ENCODE measurements at places on chromosomes 3 and 15.

DNA sequence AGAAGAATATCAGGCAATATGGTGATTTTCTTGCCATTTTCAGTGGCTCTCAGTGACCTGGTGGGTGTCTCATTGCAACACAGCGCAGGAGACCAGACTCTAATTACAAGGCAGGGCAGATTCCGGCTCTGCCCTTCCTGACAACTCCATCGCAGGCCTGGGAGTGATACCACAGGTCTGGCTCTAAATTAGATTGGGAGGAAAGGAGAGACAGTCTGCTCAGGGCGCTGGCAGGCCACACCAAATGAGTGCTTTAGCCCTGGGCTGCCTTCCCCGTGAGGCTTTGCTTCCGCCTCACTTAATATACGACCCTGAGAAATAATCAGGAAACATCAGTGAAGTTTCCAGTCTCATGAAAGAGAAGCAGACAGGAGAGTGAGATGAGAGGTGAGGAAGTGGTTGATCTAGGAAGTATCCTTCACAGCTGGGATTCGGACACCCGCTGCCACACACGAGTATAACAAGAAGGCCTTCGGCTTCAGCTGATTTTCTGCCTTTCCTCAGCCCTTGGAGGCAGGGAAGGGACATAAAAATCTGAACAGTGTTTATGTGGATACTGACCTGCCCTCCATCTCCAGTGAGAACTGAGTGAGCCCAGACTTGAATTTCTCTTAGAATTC lies 73.7 kb upstream of the PROK2 start:
- no peak for DNase-seq

DNA sequence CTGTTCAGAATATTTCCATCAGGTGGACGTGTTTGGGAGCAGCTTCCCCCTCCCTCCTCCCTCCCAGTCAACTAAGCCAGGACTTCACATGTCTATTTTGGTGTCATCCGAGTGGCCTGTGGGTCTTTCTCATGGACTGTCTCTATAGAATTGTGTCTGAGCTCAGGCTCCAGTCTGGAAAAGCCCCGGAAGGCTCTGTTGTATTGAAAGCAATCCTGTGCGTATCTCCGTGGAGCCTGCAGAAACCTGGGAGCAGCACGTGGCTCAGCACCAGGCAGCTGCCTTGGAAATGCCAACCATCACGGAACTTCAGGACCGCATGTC lies 25.2 kb downstream of the COLQ start:
- no peak for DNase-seq

DNA sequence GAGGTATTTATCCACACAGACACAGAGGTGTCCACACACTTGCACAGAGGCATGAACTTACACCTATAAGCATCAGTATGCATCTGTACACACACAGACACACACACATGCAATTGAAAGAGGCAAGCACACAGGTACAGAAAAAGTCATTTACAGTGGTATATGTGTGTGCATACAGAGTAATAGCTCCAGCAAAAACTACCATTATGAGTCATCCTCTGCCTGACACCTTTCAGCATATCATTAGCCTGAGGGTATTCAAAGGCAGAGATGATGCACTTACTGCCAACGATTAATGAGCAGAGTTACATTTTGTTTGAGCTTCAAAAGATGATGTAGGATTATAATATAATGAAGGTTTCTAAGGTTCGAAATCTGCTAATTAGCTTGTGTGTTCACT lies 100.3 kb upstream of the TPRG1 start:
- DNase-seq: no peak

DNA sequence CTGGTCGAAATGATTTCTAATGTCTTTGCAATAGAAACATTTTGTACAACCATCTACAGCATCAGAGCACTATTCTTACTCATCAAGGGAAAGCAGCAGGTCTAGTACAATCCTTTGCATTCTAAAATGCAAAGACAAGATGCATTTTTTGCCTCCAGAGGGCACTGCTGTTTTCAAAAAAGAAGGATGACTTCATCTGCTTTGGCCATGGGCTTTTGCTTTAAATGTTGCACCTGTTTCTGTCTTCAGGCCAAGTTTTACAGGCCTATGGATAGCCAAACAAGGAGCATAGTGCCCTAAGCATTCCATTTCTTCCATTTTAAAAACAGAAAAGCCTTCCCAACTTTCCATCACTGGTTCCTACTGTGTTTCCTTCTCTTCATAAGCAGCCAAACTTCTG lies 3.4 kb downstream of the PARP9 start:
- DNase-seq: peak; percentile 41

- no peak for DNase-seq
These were observed 74.9 kb upstream of the SKOR1 start for GRCh38 chr15:67750371-67750770.

- no peak for DNase-seq
These were observed 45.7 kb downstream of the RLBP1 start for GRCh38 chr15:89175617-89176191.

GRCh38 chr3:113255854-113256615 lies 44.7 kb downstream of the BOC start:
- no peak for DNase-seq

DNA sequence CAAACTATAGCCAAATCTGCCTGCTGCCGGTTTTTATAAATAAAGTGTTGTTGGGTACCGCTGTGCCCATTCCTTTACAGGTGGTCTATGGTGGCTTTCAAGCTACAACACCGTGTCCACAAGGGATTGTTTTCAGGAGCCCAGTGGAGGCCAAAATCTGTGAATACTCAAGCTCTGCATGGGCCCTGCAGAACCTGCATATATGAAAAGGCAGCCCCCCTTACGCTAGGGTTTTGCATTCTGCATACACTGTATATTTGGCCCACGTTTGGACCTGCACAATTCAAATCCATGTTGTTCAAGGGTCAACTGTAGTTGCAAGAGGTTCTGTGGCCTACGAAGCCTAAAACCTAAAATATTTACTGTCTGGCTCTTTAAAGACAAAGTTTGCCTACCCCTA lies 122.2 kb upstream of the TLE3 start:
- no peak for DNase-seq

DNA sequence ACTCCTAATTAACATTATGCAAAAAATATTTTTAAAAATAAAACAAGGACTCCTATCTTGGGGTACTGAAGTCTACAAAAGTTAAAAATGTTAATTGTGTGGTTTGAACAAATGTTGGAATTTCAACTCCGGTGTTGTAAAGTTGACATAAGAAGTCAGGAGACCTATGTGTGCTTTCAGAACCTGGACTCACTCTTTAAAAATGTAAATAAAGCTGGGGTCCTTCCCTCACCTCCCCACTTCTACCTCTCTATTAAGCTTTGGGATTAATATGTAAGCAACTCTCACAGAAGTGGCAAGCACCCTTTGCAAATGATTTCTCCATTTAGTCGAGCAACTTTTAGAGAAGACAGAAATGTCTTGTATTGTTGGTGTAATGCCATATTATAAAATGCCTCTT lies 11.9 kb downstream of the MEIS2 start:
- no peak for DNase-seq

DNA sequence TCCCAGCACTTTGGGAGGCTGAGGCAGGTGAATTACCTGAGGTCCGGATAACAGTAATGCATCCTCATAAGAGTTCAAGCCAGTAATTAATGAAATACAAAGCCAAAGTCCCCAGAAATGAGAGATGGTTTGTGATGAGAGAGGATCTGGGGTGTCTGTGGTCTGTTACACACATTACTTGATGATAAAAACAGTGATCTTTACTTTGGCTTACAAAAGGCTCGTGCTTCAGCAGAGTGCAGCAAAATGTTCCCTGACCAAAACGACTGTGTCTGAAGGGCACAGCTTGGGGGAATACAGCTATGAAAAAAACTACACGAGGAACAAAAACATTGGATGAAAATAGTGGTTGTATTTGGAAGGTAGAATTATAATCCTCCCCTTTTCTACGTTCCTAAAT lies 40.9 kb downstream of the CRTC3 start:
- DNase-seq: no peak

DNA sequence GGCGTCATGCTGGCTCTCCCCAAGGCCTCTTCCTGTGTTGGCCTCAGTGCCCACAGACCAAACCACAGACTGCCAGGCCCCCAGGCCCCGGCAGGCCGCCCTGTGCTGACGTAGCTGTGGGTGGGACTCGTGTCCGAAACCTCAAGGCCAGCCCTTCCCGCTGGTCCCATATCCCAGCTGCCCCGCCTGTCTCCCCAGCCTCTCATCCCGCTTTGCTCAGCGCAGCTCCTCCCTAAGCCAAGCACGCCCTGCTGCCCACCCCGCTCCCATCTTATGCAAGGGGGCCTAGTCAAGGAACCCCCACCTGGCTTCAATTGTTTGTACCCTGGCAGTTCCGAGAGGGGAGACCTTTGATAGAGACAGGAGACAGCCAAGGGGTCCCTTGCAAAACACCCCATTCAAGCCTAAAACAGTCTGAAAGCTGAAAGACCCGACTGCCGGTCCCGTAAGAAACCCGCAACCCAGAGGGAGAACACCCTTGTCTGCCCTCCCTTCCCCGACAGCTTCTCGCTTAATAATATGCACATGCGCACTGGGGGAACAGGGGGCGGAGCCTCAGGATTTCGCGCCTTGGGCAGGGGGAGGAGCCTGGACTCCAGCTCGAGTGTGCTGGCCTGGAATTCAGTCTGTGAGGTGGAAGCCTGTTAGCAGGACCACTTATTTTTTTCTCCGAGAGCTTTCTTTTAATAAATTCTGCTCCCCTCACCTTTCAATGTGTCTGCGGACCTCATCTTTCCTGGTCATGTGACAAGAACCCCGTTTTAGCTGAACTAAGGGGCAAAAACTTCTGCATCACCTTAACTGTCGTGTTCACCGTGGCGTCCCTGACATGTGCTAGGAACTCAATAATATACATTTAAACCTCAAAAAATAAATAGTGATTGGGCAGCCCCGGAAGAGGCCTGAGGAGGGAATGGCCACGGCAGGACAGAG lies 17.2 kb downstream of the TNFAIP8L3 start:
- DNase-seq: peak; percentile 70

- DNase-seq: no peak
These were observed 149.6 kb upstream of the TLE3 start for GRCh38 chr15:70247281-70247680.

All from smooth muscle cell of the brain vasculature (primary cell).